Stimulated activated naive CD4-positive, alpha-beta T cell (primary cell): ENCODE measurements at places on chromosomes 11 and 22.

DNA sequence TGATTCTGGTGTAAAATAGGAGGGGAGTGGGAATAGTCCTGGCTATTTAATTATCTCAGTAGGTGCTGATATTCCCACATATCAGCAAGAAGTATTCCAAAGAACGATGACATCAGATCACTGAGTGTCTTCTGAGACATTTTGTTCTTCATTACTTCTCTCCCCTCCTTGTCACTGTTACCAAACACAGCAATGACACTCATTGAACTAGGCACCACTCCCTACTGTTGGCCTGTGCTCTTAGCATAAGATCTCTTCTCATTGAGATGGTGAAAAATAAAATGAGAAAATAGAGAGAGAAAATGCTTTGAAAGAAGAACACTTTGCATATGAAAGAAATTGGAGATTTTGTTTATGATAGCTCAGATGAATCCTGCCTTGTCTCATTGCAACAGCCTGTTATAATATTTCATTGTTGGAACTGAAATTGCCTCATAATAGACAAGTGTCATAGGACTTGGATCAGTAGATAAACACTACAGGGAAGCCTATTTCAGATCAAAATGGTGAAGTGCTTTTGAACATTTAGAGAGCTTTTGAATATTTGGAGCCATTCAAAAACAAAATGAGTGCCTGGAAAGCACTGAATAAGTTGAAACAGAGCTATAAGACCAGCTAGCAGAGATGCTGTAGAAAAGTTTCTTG is 11.3 kb upstream of the ETS1 start:
- no peak for DNase-seq

DNA sequence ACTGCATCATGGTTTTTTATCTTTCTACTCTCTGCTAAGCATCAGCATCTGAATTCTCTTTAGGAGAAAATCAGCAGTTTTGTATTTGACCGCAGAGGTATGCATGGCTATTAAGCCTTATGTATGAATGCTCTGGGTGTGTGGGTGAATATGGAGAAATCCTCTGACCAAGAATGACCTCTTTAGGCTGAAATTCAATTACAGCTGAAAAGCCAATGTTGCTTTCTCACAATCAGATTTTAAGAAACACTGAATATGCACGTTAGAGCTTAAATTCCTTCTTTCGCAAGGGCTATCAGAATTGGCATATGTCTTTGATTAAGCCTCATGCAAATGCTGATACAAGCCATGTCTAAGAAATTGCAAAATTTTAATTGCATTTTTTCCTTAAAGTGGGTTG is 43.2 kb downstream of the ARHGAP42 start:
- DNase-seq, result no peak

DNA sequence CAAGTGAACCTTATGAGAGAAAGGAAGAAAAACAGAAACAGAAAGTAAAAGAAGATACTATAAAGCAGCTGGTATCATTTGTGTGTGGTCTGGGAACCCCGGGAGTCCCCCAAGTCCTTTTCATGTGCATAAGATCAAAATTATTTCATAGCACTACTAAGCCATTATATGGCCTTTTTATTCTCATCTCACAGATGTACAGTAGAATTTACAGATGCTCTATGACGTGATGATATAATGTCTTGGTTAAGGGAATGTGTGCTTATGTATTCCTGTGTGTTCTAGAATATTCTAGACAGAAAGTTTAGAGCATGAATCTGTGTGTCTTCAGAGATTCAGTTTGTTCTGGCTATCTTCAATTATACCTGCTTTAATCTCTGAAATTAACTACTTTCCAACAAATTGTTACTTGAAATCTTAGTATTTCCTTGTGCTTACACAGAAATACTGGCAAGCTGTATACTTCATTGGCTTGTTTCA is 8.6 kb upstream of the TPP1 start:
- peak; percentile 4 for DNase-seq

GRCh38 chr11:44178381-44178780 is 82.9 kb downstream of the EXT2 start:
- DNase-seq, result no peak

GRCh38 chr22:24481641-24482040 is 13.5 kb upstream of the UPB1 start:
- no peak for DNase-seq

DNA sequence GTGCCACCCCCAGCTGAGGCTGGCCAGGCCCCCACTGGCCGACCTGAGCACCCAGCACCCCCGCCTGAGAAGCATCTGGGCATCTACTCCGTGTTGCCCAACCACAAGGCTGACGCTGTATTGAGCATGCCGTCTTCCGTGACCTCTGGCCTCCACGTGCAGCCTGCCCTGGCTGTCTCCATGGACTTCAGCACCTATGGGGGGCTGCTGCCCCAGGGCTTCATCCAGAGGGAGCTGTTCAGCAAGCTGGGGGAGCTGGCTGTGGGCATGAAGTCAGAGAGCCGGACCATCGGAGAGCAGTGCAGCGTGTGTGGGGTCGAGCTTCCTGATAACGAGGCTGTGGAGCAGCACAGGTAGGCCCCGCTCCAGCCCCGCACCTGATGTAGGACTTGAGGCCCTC is 4.7 kb downstream of the ZBTB16 start:
- DNase-seq, result no peak

- DNase-seq, result no peak
Measured at GRCh38 chr11:2869561-2870427, 15.8 kb downstream of the CDKN1C start.

GRCh38 chr22:30865656-30866055 is 102.9 kb downstream of the MORC2 start:
- no peak for DNase-seq

GRCh38 chr11:8833568-8834315 is 77.2 kb upstream of the AKIP1 start:
- DNase-seq, result no peak

- peak; percentile 87 for DNase-seq
Measured at GRCh38 chr11:119106564-119107537, at the start of gene C2CD2L. Gene C2CD2L (plus strand): TSS chr11:119107344. CDS start chr11:119107742, 398 bp downstream.
